ENCODE measurements at places on chromosomes 3 and 15.

GRCh38 chr3:8282541-8283165 lies 219.0 kb upstream of the LMCD1 start:
- DNase-seq = no peak

DNA sequence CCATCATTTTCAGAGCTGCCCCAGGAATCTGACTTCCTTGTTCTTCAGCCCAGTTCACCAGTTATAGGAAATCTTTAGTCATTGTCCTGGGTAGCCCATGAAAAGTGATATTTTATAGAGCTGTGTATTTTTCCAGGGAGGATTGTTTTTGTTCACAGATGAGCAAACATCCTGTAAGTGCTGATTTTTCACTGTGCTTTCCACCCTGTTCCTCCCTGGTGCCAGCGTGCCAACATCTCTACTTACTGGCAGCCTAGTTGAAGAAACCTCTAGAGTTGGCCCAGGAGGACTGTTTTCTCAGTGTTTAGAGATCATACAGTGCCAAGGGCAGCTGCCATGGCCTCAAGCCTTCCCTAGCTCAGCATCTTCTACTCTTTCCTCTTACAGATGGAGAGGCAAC lies 41.3 kb downstream of the ST6GAL1 start:
- DNase-seq = no peak

- no peak for DNase-seq
Observed at GRCh38 chr3:129449279-129450115, 9.5 kb downstream of the IFT122 start.

DNA sequence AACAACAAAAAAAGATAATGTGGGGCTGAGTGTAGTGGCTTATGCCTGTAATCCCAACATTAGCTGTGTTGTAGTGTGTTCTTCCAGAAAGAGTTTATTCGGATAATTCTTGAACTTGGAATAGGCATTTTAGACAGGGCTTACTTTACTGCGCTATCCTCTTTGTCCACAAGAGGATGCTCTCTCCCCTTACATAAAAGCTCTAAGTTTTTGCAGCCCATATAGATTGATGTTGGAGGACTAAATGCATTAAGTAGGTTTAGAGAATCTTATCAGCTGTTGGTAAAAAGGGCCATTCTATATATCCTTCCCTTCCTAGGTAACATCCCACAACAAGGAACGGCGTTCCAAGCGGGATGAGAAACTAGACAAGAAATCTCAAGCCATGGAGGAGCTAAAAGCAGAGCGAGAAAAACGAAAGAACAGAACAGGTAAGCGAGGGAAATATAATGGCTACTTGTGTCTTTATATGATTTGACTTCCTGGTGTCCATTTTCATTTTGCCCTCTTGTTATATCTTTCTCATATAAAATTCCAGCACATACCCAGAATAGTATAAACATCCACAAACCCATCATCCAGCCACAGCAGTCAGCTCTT lies 27.8 kb upstream of the ITPKA start:
- DNase-seq = peak; percentile 25

GRCh38 chr3:124048967-124049798 lies 57.3 kb upstream of the ROPN1 start:
- DNase-seq = no peak

GRCh38 chr15:93250209-93250608 lies 161.2 kb upstream of the RGMA start:
- DNase-seq = no peak

- peak; percentile 40 for DNase-seq
Observed at GRCh38 chr3:20041197-20041780, 1.0 kb downstream of the KAT2B start.

- no peak for DNase-seq
Observed at GRCh38 chr15:39699516-39700374, 82.9 kb downstream of the FSIP1 start.

- DNase-seq = no peak
Observed at GRCh38 chr15:89035658-89036057, 52.6 kb upstream of the ABHD2 start.

- DNase-seq = no peak
Observed at GRCh38 chr3:43014241-43014640, 35.1 kb downstream of the GASK1A start.

GRCh38 chr3:143135150-143135549 lies 15.6 kb downstream of the CHST2 start:
- DNase-seq = no peak

- no peak for DNase-seq
Observed at GRCh38 chr15:89401631-89402517, 67.2 kb upstream of the POLG start.

GRCh38 chr3:113255100-113255853 lies 43.9 kb downstream of the BOC start:
- no peak for DNase-seq

GRCh38 chr3:98536456-98537017 lies 4.8 kb downstream of the GPR15 start:
- DNase-seq = peak; percentile 93

DNA sequence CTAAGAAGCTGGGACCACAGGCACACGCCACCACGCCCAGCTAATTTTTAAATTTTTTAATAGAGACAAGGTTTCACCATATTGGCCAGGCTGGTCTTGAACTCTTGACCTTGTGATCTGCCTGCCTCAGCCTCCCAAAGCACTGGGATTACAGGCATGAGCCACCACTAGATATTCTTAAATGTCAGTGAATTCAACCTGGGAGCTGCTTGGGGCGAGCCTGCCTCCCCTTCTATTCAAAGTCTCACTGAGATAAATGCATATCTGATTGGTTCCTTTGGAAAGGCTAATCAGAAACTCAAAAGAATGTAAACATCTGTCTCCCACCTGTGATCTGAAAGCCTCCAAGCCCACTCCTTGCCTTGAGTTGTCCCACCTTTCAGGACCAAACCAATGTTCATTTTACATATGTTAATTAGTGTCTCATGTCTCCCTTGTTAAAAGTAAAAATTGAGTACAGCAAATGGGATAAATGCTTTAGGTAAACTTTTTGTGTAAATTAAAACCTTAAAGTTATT lies 15.0 kb downstream of the CYP11A1 start:
- DNase-seq = no peak

DNA sequence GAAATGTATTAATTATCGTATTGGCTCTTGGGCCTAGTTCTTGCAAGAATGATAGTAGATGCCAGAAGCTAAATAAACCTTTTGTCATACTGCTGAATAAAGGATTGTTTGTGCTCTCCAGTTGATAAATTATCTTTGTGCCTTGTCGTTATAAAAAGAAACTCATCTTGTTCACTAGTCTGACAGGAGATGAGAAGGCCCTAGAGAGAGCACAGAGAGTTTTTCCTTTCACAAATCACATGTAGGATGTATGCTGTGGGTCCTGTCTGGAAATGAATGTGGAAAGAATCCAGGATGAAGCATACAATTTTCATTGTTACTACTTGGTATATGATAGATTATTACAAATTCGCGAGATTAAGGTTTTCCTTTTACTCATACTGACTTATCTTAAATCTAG lies 113.0 kb downstream of the NLGN1 start:
- no peak for DNase-seq

DNA sequence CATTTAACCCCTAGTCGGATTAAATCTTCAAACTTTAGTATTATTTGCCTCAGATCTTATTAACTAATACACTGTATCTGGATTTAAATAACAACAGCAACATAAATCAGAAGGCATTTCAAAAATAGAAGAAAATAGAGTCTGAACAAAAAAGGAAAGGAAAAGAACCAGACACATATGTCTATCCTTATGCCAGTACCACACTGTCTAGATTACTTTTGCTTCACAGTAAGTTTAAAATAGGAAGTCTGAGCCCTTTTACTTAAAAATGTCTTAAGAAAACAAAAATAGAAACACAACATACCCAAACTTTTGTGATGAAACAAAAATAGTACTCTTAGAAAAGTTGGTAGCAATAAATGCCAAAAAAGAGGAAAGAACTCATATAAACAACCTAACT lies 1615.8 kb downstream of the SI start:
- no peak for DNase-seq

- no peak for DNase-seq
Observed at GRCh38 chr3:174268586-174268985, 590.5 kb upstream of the NAALADL2 start.

GRCh38 chr3:189833996-189834395 lies 202.8 kb downstream of the TP63 start:
- no peak for DNase-seq

DNA sequence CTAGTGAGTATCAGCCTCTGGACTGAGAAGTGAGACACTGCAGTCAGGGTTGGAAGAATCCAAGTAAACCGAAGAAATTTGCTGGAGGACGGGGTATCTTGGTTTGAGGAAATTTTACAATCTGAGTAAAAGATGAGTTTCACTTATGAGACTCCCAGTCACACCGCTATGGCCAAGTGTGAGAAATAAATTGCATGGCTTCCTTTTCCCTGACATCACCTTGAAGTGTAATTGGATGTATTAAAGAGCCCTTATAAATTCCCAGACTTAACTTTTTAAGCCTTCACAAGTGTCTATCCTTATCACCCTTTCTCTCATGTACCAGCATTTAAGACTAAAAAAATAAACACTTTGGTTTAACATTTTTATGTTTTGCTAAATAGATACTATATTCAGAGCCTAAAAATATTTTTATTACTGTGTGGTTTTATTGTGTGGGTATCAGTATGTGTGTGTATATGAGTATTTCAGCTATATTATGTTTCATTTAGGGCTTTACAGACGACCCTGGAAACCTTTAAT lies 23.8 kb downstream of the USP3 start:
- DNase-seq = no peak

DNA sequence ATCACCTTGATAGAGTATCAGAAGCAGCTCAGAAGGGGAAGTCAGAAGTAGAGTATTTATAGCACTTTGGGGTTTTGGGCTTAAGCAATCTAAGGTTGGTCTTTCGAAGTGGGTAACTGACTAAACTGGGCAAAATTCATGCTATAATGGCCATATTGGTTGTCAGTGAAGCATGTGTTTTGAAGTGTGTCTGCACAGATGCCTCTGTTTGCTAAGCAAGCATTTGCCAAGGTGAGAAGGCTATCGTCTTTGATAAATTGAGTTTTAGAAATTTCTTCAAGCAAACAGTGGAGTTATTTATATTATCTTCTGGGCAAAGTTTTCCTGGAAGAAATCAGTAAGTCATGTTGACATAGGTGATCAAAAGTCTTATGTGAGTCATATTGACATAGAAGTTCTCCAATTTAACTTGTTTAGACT lies 412.8 kb upstream of the TGFBR2 start:
- DNase-seq = no peak

- DNase-seq = no peak
Observed at GRCh38 chr3:138862924-138863775, 28.4 kb upstream of the PIK3CB start.

- DNase-seq = no peak
Observed at GRCh38 chr3:52065264-52065756, 8.9 kb upstream of the DUSP7 start.

- no peak for DNase-seq
Observed at GRCh38 chr3:100834332-100834731, 125.0 kb downstream of the TFG start.

GRCh38 chr3:138188013-138188730 lies 1.1 kb downstream of the ARMC8 start:
- DNase-seq = peak; percentile 15

- no peak for DNase-seq
Observed at GRCh38 chr3:106004826-106005225, 136.0 kb upstream of the CBLB start.

GRCh38 chr15:100694381-100695021 lies 92.1 kb downstream of the ASB7 start:
- DNase-seq = no peak

DNA sequence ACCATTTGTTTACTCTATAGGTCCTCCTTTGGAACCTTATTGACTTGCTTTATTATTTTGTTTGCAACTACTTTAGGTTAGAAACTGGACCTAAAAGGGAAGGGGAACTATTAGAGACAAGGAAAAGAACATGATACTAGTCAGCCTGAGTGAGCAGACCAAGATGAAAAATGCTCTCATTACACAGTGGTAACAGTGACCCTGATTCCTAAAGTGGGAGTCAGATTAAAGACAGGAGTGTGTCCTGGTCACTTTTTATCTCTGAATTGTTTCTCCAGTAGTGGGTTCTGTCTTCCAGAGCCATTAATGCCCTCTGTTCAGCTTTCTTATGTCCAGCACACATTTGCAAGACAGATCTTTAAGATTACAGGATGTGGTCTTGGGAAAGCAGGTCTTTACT lies 124.1 kb downstream of the TMEM108 start:
- no peak for DNase-seq

- DNase-seq = no peak
Observed at GRCh38 chr3:23580096-23580713, 225.6 kb upstream of the UBE2E1 start.

DNA sequence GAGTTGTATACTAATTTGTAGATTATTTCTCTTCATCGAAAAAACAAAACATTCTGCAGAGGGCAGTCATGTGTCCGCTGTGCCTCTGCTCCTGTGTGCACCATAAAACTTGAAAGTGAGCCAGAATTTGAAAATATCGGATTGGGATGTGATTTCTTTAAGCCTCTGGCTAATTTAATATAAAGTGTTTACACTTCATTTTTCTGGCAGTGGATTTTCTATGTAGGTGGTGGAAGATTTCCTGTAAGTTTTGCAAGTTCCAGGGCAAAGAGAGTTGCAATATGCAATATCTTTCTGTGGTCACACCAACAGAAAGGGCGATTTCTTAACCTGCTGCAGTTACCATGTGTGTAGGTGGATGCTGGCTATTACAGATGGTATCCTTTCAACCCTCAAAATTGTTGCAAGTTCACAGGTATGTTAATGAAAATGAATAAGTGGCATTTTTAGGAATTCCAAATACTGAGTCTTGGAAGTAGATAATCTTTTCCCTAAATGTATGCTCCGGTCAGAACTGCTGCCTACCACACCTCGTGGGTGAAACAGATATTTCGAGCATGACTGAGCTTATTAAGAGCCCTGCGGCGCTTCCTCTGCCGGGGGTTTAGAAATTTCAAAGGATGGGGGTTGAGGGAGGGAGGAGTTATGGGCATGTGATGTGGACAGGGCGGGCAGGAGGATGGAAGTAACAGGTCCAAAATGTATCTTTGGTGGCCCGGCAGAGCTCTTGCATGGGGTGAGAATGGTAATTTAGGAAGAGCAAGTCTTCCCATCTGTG lies 134.0 kb downstream of the PGPEP1L start:
- no peak for DNase-seq

- DNase-seq = no peak
Observed at GRCh38 chr3:71104121-71104541, 479.4 kb downstream of the FOXP1 start.

Measured in T-helper 2 cell (primary cell).